ENCODE measurements at places on chromosomes 1 and 21. TPM values are rescaled to one million over a fixed set of nuclear protein-coding genes. Genes with fewer than 3 reads are reported as not detected.

Gene KLHDC8A
- total RNA-seq = 20.2 TPM

DNA sequence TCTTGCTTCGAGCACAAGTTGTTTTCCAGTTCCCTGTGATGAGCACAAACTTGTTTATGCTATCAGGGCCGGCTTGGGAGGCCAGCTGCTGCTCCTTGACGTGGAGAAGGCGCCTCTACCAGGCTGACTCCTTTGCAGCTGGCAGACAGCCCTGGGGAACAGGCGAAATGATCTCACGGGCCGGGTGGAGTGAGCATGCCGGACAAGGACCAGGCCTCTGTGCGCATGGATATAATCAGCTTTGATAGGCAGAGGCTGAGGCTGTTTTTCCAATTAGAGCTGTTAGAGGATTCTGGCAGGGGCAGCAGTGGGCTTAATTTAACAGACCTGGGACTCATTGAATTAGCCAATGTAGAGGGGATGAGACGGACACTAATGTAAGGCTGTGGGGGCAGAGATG, 38.9 kb downstream of the FAM163A start:
- H3K4me3 ChIP-seq = no peak overlapping the region
- no peaks in the 10 kb centered on the region for H3K36me3 ChIP-seq
- DNase-seq = no peak
- H3K27me3 ChIP-seq = no peaks in the 10 kb centered on the region
- H3K27ac ChIP-seq = no peak overlapping the region
- H3K4me1 ChIP-seq = no peaks in the 10 kb centered on the region

Gene LCE3D
- total RNA-seq = not detected

DNA sequence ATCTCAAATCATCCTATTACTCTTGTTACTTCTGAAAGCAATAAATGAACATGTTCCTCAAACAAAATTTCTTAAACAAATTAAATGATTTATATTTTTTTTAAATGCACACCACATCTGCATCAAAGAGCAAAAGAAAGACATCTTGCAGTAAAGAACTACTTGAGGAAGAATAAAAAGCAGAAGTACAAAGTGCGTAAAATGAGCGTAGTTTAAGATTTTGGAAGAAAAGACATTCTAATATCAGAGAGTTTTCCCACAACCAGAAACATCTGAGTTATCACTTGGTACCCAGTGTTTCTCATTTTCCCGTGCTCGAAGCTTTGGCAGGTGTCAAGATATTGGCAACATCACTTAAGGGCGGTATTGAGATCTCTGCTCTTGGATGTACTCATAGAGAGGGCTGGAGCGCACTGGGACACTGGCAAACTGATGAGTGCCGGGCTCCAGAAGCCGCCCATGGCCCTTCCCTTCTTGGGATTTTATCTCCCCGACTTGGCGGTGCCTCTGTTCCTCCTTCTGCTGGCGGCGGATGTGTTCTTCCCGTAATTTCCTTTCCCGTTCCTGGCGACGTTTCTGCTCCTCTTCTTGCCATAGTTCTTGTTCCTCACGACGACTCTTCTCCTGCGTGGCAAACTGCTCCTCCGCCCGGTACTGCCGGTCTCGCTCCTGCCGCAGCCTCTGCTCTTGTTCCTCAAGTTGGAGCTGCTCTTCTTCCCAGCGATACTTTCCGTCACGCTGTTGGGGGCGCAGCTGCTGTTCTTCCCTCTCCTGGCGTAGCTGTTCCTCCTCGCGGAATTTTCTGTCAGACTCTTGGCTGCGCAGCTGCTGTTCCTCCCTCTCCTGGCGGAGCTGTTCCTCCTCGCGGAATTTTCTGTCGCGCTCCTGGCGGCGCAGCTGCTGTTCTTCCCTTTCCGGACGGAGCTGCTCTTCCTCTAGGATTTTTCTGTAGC, 7.9 kb downstream of the TCHH start:
- H3K4me1 ChIP-seq = no peaks in the 10 kb centered on the region
- no peak for DNase-seq
- no peaks in the 10 kb centered on the region for H3K36me3 ChIP-seq
- no peak overlapping the region for H3K4me3 ChIP-seq
- peaks cover 84% of the 10 kb centered on the region for H3K27me3 ChIP-seq

DNA sequence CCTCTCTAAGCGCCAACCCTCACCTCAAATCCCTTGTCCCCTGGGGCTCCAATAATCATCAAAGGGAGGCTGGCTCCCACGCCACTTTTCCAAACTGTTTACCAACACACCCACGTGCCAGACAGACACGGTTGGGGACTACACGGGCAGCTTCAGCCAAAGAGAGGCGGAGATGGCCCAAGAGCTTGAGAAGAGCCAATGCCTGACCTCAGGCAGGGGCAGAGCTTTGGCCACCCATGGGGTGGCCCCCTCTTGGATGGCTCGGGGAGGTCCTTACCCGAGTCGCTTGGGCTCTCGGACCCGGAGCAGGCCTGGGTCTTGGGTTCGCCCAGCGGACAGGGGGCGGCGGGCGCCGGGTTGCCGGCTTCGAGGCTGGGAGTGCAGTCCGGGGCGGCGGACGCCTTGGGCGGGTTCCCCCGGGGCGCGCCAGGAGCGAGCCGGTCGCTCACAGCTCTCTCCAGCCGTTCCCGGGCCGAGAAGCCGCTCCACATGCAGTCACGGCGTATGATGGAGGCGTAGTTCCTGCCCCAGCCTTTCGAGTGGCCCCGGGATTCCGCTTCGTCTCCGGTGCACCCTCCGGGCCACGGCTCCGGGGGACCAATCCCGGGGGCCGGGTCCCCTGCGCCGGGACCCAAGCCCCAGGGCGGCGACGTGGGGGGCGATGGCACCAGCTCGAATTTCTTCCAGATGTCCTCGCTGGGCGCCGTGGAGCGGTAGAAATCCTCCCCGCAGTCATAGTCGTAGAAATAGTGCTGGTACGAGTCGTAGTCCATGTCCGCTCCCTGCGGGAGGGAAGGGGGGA, 854 bp downstream of the MYCL start:
- DNase-seq = peak; percentile 60
- H3K4me1 ChIP-seq = peaks cover 44% of the 10 kb centered on the region
- peaks cover 38% of the 10 kb centered on the region for H3K27me3 ChIP-seq
- no peaks in the 10 kb centered on the region for H3K36me3 ChIP-seq

Gene RSPH1
- total RNA-seq = 0.04 TPM

Gene SLC16A4
- total RNA-seq = 0.56 TPM

- H3K4me1 ChIP-seq = peaks cover 18% of the 10 kb centered on the region
- peaks cover 8% of the 10 kb centered on the region for H3K27me3 ChIP-seq
- peaks cover 2% of the 10 kb centered on the region for H3K36me3 ChIP-seq
- H3K4me3 ChIP-seq = peak overlapping the region; percentile 86
- H3K27ac ChIP-seq = no peak overlapping the region
Observed at GRCh38 chr1:225426395-225427234, 1.2 kb downstream of the LBR start.

Gene KIF21B
- total RNA-seq = 6.4 TPM

DNA sequence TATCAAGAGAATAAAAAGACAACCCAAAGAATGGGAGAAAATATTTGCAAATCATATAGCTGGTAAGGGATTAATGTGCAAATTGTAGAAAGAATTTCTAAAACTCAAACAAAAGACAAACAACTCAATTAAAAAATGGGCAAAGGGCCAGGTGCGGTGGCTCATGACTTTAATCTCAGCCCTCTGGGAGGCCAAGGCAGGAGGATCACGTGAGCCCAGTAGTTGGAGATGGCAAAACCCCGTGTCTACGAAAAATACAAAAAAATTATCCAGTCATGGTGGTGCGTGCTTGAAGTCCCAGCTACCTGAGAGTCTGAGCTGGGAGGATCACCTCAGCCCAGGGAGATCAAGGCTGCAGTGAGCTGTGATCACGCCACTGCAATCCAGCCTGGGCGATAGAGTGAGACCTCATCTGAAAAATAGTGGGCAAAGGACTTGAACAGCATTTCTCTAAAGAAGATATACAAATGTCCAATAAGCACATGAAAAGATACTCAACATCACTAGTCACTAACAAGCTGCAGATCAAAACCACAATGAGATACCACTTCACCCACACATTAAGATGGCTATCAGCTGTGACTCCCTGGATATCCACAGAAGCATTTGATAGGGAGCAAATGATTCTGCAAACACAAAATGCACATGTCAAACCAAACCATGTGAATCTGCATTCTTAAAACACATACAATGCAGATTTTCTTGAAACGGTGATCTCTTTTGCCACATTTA, 20.9 kb downstream of the SLC30A1 start:
- H3K27me3 ChIP-seq = no peaks in the 10 kb centered on the region
- H3K4me3 ChIP-seq = no peak overlapping the region
- H3K36me3 ChIP-seq = no peaks in the 10 kb centered on the region

Gene HHIPL2
- not detected for total RNA-seq

GRCh38 chr1:209647156-209647555, 5.1 kb downstream of the LAMB3 start:
- no peaks in the 10 kb centered on the region for H3K36me3 ChIP-seq
- no peak overlapping the region for H3K27ac ChIP-seq
- no peaks in the 10 kb centered on the region for H3K27me3 ChIP-seq
- DNase-seq = no peak
- no peaks in the 10 kb centered on the region for H3K4me1 ChIP-seq

DNA sequence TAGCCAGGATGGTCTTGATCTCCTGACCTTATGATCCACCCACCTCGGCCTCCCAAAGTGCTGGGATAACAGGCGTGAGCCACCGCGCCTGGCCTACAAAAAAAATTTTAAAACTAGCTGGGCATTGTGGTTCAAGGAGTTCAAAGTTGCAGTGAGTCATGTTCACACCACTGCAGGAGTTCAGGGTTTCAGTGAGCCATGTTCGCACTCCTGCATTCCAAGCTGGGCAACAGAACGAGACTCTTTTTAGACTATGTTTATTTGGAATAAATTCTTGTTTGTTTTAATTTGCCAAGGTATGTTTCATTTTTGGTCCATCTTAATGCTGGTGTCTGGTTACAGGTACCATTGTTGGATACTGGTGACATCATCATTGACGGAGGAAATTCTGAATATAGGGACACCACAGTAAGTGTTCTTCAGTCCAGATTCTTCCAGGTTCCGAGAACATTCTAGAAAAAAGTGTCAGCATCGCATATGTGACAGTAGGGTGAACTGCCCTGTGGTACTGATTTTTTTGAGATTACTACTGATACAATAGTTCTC, 3.9 kb downstream of the PGD start:
- peaks cover 10% of the 10 kb centered on the region for H3K4me1 ChIP-seq
- H3K27me3 ChIP-seq = no peaks in the 10 kb centered on the region
- H3K36me3 ChIP-seq = peaks cover 17% of the 10 kb centered on the region
- no peak overlapping the region for H3K4me3 ChIP-seq

- H3K27ac ChIP-seq = no peak overlapping the region
- no peak overlapping the region for H3K4me3 ChIP-seq
- DNase-seq = no peak
- peaks cover 13% of the 10 kb centered on the region for H3K4me1 ChIP-seq
- no peaks in the 10 kb centered on the region for H3K27me3 ChIP-seq
Observed at GRCh38 chr1:91804546-91805023, 81.4 kb downstream of the TGFBR3 start.

Gene S100A2
- total RNA-seq = not detected

Gene MYOM3
- total RNA-seq = not detected

Gene SLC27A3
- 10.1 TPM for total RNA-seq

Gene ESRRG
- 2.1 TPM for total RNA-seq

DNA sequence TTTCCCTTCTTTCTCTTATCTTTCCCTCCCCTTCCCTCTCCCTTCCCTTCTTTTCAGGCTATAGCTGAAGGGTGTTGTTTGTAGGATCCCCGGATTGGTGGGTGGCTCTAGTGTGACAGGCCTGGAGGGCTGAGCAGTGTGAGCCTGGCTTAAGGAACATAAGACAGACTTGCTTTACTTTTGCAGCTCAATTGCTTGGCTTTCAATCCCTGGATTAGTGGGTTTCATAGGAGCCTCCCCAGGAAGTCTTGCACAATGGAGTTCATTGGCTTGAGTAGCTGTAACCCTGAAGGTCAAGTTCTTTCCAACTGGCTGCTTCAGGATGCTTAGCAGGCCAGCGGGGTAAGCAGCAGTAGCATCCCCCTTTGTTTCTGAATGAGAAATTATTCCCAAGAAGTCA, 126.7 kb downstream of the CAMTA1 start:
- no peak overlapping the region for H3K27ac ChIP-seq
- peaks cover 9% of the 10 kb centered on the region for H3K4me1 ChIP-seq
- H3K27me3 ChIP-seq = no peaks in the 10 kb centered on the region
- no peaks in the 10 kb centered on the region for H3K36me3 ChIP-seq

Gene RGS13
- total RNA-seq = not detected

GRCh38 chr1:74748960-74749359, 16.0 kb downstream of the TYW3 start:
- H3K36me3 ChIP-seq = no peaks in the 10 kb centered on the region
- no peaks in the 10 kb centered on the region for H3K27me3 ChIP-seq
- no peak overlapping the region for H3K27ac ChIP-seq
- H3K4me1 ChIP-seq = peaks cover 11% of the 10 kb centered on the region

GRCh38 chr1:154629061-154629674, 21.2 kb upstream of the ADAR start:
- H3K4me1 ChIP-seq = peaks cover 7% of the 10 kb centered on the region
- H3K36me3 ChIP-seq = no peaks in the 10 kb centered on the region
- H3K27ac ChIP-seq = no peak overlapping the region
- H3K27me3 ChIP-seq = peaks cover 9% of the 10 kb centered on the region
- H3K4me3 ChIP-seq = no peak overlapping the region

Gene FHL3
- 21.5 TPM for total RNA-seq

DNA sequence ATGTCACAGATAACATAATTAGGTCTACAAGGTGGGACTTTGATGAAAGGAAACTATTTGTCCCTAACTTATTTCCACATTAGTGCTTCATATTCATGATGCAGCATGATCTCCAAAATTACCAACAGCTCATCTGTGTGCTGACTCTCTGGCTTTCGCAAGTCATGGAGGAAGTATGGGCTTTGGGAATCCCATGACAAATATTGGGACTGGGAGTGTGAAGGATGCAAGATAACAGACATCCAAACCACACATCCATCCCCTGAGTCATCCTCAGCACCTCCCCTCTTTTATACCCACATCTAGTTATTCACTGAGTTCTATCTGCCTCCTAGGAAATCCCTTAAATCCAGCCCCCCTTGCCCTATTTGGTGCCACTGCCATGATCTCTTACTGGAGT, 102.8 kb upstream of the COL24A1 start:
- H3K4me1 ChIP-seq = peaks cover 6% of the 10 kb centered on the region
- H3K4me3 ChIP-seq = no peak overlapping the region
- H3K36me3 ChIP-seq = no peaks in the 10 kb centered on the region
- H3K27me3 ChIP-seq = no peaks in the 10 kb centered on the region

GRCh38 chr1:204077979-204078696, 5.2 kb downstream of the SOX13 start:
- H3K4me3 ChIP-seq = peak overlapping the region; percentile 11
- DNase-seq = peak; percentile 83
- peaks cover 17% of the 10 kb centered on the region for H3K27me3 ChIP-seq

GRCh38 chr1:1181129-1181937, 7.7 kb downstream of the TTLL10 start:
- H3K4me1 ChIP-seq = no peaks in the 10 kb centered on the region
- H3K36me3 ChIP-seq = no peaks in the 10 kb centered on the region
- peaks cover 11% of the 10 kb centered on the region for H3K27me3 ChIP-seq

Gene EFNA3
- 4.0 TPM for total RNA-seq

Gene GPR61
- total RNA-seq = 0.71 TPM

- no peak overlapping the region for H3K27ac ChIP-seq
- H3K4me3 ChIP-seq = no peak overlapping the region
Observed at GRCh38 chr21:38120984-38121855, 135.6 kb upstream of the KCNJ15 start.

Data from neural progenitor cell (in vitro differentiated cells).